ENCODE measurements at places on chromosomes 13 and 19.
A peak's percentile ranks its signal among the peaks of the same experiment; 100 is the strongest.

- DNase-seq, result no peak
These were observed 1.5 kb downstream of the ZNF101 start for GRCh38 chr19:19670070-19670551.

DNA sequence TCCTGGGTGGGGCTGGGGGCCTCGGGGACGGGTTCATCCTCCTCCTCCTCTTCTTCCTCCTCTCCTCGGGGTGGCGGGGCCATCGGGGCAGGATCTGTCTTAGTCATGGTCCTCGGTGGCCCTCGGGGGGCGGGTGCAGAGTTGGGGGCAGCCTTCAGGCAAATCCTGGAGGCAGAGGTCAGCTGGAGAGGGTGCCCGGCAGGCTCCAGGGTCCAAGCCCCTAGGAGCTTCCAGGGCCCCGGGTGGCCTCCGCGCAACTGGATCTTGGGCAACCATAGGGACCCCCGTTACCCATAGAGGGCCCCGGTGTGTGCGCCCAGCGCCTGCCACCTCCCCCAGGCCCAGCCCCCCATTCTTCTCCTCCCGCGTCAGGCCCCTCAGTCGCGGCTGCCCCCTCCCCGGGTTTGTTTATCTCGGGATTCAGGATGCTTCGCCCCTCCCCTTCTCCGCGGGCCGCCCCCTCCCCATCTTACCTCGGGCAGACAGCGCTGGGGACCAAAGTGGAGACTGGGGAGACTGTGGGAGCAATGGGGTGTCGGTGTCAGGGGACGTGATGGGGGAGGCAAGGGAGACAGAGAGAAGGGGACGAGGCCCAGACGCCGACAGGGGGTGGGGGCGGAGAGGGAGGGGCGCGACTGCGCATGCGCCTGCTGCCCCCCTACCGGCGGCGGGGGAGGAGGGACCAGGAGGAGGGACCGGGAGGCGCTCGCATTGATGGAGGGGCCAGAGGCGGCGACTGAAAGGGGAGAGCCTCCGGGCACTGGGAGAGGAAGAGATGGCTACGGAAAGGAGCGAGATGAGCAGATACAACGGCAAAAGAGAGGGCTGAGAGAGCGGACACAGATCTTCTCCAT, at the start of gene CLIP3:
Gene CLIP3, minus strand, starts transcription at position 623 of the 854 bp plus-strand sequence. Its CDS starts 516 bp downstream, at position 107.
- DNase-seq, result peak; percentile 50

DNA sequence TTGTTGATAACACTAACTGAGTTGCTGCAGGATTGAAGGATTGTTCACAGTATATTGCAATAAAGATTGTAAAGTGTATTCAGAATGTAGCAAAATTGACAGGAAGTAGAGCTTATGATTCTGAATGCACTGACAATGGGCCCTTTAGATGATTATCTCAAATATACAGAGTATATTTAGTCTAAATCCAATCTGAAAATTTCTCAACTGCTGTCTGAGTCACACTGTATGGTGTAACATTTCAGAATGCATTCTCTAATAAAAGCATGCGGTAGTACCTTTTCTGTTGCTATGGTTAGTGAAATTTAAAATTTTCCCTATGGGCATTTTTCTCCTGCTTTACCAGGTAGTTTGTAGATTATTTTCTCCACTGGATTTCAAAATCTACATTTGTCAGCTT, 365.2 kb downstream of the PCDH17 start:
- DNase-seq, result peak; percentile 9

DNA sequence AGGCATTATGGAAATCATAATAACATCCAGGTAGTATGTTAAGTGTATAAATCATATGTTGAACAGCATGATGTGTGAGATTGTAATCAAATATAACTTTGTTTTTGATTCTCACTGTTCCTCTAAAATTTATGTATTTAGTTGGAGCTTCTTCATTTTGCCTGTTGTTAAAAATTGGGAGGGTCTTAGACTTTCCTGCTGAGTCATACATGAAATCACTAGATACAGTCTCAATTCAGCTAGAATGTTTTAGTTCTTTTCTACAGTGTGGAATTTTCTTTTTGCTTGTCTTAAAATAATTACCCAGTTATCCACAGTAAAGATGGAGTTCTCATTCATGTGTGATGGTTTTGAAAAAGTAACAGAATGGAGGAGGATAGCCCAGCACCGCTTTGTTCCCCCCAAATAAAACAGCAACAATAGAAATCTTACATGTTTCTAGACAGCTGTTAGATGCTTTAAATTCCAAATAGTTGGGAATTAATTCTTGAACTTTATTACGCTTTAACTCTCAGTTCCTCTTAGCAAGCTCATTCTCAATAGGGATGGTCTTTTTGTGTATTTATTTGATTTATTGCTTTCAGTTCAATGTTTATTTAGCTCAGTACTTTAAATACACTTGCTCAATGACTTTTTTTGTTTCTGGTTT, 109.5 kb downstream of the PDS5B start:
- no peak for DNase-seq

DNA sequence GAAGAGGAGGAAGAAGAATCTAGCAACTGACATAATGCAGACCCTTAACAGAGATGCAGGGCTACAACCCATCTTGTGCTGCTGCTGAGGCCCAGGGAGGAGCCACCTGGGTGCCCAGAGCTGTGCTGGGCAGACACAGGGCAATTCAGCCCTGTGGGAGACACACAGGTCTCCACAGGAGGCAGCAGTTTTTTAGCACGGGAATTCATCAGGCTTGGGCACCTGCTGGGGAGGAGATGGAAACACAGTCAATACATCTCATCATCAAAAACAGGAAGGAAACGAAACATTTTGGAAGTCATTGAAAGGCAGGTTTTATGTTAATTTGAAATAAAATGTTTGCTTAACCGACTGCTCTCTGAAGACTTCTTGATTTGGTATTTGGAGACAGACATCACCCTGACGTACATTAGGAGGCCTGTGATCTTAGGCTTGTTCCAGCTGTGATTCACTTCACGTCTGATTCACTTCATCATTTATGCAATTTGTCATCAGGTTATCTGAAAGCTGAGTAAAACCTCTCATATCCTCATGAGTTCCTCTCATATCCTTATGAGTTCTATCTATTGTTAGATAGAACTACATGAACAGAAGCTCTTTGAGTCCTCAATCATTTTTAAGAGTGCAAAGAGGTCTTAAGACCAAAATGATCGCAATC, 77.4 kb downstream of the CYSLTR2 start:
- DNase-seq, result no peak

DNA sequence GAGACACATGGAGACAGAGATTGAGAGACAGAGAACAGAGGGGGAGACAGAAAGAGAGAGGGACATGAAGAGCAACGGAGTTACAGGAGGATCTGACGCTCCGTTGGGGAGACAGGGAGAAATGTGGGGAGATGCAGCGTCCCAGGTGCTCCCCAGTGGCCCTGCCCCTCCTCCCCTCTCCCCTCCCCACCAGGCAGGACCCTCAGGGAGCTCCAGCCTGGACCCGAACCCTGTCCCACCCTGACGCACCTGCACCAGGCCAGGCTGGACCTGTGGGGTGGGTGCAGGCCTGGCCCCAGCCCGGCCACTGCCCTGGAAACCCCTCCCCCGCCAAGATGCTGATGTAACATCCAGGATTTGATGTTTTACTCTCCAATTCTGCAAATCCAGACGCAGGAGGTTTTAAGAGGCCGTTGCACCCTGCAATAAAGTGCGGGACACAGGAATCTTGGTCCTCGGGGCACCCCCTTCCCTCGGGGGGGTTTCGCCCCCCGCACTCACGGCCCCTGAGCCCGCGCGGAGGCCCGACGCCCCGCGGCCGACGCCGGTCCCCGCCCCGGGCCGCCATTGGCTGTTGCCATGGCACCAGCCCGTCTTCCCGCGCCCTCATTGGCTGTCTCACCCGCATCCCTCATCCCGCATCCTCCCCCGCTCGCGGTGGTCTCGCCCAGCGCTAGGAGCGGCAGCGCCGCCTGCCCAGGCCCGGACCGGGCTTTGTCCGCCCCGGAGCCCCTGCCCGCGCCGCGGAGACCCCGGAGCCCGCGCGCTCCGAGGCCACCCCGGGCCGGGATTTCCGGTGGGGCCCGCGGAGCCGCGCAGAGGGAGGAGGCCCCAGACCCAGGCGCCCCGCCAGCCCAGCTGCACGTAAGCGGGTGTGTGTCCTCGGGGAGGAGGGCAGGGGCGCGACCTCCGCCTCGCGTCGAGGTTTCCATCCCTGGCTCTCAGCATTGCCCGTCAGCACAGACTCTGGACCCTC, at the start of gene APC2:
Gene APC2, plus strand, starts transcription at position 655 of the 976 bp plus-strand sequence. CDS start 2,881 bp downstream, outside the sequence.
- peak; percentile 13 for DNase-seq

- DNase-seq, result no peak
These were observed 221.1 kb downstream of the ITGBL1 start for GRCh38 chr13:101673360-101674105.
